Stimulated activated CD4-positive, alpha-beta T cell treated with anti-CD3 and anti-CD28 coated beads, Interleukin-12 subunit alpha, Interleukin-12 subunit beta, amount 100 ng/mL, for 48 hours (primary cell): ENCODE measurements at places on chromosomes 5 and 9.

DNA sequence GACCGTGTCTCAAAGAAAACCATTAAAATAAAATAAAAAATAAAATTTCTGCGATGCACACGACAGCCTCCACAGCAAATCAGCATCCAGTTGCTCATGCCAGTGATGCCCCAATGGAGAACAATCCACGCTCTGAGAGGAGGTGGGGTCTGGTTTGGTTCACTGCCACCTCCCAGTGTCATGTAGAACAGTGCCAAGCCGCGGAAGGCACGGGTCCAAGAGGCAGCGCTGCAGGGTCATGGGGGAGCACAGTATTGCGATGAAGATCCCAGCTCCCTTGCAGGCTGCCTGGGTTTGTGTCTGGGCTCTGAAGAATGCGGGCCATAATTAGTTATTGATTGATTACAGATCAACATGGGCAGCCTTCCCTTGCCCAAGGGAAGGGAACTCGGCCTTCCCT, 6.1 kb upstream of the CACFD1 start:
- DNase-seq, result no peak

- no peak for DNase-seq
Measured at GRCh38 chr9:129987941-129988340, 55.0 kb downstream of the FNBP1 start.

DNA sequence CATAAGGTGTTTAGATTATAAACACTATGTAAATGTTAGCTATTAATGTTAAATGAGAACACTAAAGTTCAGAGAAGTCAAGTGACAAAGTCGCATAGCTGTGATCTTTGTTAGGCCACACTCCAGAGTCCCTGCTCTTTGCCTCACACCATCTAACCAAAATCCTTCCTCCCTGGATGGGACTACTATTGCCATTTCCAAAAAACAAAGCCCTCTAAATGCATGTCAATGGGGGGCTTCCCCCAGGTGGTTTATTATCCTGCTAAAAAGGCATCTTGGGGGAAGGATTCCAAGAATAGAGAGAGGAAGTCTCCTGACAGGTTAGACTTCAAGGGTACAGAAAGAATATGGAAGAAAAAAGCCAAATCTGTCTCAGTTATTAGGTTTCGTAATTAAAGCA, 10.4 kb downstream of the NR6A1 start:
- no peak for DNase-seq

GRCh38 chr5:53326424-53327153, 153.8 kb upstream of the FST start:
- DNase-seq, result no peak

DNA sequence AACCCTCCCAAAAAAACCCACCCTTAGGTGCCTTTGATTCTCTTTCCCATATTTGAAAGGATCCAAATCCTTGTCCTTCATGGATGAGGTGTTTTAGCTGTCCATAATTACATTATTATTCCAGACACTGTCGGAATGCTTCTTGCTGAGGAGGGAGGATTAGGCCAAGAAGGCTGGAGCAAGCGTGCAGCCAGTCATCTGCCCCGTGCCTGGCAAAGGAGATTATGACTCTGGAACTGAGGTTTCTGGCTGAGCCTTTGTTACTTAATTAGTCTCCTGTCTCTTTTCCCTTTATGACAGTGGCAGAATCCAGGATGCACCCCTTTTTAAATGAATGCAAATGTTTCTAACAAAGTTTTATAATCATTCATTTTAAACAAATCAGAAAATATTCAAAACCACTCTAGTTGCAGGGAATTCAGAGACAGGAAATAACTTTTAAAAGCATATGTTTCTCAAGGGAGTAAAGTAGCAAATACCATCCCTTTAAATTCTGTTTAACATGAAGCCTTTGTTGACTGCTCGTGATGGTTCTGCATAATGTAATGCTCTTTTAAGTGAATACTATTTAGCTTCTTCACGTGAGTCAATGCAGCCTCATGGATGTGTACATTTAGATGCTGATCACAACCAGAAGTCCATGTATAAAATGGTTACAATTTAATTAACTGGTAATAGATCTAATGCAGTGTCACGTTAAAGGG, 69.8 kb downstream of the GALNT10 start:
- DNase-seq, result no peak

GRCh38 chr5:42950456-42951292, 89.4 kb downstream of the ANXA2R start:
- DNase-seq, result peak; percentile 63

DNA sequence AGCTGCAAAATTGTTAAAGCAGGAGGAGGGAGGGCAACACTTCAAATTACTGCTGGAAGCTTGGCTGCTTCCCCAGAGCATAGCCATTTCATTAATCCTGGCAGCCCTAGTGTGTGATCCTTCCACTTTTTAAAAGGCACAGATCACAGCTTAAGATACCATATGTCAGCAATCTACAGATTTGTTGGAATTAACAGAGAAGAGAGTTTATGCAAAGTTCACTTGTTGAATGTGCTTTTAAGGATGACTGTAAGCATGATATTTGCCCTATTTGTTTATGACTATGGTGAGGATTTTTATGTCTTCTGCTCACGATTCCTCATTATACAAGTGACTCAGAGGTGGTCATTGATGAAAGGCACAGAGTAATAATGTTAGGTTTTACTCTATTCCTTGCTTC, 156.0 kb upstream of the CDKN2B start:
- DNase-seq, result no peak

DNA sequence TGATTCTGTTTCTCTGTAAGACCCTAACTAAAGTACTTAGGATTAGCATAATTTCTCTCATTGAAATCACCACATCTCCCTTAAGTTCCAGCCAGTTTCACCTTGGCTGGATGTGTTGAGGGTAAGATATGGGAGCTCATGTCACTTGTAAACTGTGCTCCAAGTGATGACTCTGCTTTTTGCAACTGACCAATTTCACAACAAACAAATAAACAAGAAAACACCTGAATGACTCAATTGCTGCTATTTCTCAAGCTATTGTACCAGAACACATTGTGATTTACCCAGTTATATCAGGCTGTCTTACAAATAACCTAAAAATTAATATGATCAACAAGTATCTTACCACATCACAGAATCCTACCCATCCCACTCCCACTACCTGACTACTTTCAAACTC, 379.1 kb upstream of the KIF2A start:
- DNase-seq, result no peak

GRCh38 chr5:141680178-141680577, 1.9 kb downstream of the ARAP3 start:
- DNase-seq, result no peak

DNA sequence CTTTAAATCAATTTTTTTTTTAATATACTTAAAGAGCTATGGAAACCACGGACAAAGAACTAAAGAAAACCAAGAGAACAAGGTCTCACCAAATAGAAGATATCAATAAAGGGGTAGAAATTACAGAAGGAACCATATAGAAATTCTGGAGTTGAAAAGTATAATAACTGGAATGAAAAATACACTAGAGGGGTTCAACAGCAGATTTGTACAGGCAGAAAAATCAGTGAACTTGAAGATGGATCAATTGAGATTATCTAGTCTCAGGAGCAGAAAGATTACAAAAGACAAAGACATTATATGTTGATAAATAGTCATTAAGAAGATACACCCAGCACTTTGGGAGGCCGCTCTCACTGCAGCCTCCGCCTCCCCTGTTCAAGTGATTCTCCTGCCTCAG, 56.1 kb downstream of the GAPVD1 start:
- no peak for DNase-seq

DNA sequence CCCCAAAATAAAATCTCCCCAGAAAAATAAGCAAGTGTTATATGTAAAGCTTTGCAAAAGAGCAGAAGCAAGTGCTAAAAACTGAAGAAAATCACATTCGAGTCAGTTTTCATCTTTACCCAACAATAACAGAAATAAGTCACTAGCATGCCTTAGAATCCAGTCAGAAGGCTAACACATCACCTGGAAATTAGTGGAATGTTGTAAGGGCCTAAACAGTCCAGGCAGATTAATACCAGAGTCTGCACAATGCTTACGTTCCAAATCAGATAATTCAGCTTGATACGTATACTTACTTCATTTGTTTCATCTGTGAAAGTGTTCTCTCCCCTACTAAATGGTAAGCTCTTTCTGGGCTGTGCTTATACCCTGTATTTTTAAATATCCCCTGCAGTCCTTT, 42.7 kb downstream of the SUSD1 start:
- DNase-seq, result no peak
